ENCODE measurements at places on chromosomes 16 and 17.

DNA sequence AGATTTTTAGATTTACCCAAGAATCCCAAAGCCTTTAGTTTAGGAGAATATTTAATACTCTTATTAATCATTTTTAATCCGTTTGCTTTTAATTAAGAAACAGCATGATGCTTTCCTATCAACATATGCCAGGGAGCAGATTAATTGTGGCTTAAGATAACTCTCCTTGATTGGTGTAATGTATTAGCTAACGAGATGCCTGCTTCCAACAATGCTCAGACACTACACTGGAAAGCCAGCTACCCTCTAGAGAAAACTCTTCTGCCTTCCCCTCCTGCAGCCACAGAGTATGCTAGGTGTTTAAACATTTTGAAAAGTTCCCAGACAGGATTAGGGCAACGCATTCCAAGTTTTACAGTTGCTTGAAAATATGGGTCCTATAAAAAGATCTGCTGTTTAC is 142.2 kb downstream of the AATF start:
- no peak for DNase-seq

GRCh38 chr16:73179705-73180331 is 131.9 kb upstream of the ZFHX3 start:
- DNase-seq: no peak

- no peak for DNase-seq
Observed at GRCh38 chr17:80307994-80308691, 47.5 kb downstream of the RNF213 start.

DNA sequence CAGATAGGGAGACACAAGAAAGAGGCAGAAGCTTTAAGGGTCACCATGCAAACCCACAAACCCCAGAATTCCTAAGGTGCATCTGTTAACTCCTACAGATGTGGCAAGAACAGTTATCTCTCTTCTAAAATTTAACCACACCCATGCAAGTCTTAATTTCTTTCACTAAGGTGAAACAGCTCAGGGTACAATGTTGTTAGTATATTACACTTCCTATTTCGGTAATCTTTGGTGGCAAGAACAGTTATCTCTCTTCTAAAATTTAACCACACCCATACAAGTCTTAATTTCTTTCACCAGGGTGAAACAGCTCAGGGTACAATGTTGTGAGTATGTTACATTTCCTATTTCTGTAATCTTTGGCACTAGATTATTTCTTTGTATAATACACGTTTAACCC is 6.6 kb downstream of the CCL23 start:
- DNase-seq: no peak

- no peak for DNase-seq
Observed at GRCh38 chr16:59686405-59686804, 952.3 kb upstream of the GOT2 start.

GRCh38 chr17:2423271-2423670 is 22.4 kb upstream of the MNT start:
- DNase-seq: no peak

GRCh38 chr17:73343739-73344454 is 32.1 kb upstream of the CDC42EP4 start:
- no peak for DNase-seq

DNA sequence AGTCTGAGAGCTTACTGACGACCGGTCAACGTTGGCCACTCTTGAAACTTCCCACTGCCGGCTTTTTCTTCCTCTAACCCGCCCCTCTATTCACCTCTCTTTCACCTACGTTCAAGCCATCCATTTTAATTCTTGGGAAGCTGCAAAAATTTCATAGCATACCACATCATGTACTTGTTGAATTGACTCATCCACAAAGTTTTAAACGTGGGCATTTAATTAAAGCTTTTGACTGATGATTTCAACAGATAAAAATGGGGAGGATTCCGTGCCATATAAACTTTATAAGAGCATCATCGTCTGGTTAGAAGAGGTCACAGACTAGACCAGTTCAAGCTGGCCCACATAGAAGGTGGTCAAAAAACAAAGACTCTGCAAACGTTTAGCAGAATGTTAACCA is 22.5 kb downstream of the VPS53 start:
- DNase-seq: no peak

- DNase-seq: no peak
Observed at GRCh38 chr16:18800775-18801144, 589 bp downstream of the ARL6IP1 start.

- DNase-seq: no peak
Observed at GRCh38 chr17:4796552-4796920, 572 bp downstream of the PSMB6 start.

DNA sequence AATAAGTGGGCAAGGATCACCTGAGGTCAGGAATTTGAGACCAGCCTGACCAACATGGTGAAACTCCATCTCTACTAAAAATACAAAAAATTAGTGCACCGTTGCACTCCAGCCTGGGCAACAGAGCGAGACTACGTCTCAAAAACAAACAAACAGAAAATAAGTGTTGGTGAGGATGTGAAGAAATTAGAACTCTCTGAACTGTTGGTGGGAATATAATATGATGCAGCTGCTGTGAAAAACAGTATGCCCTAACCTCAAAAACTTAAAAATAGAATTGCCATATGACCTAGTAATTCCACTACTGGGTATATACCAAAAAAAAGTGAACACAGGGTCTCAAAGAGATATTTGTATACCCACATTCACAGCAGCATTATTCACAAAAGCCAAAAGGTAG is 26.1 kb downstream of the GLG1 start:
- no peak for DNase-seq

DNA sequence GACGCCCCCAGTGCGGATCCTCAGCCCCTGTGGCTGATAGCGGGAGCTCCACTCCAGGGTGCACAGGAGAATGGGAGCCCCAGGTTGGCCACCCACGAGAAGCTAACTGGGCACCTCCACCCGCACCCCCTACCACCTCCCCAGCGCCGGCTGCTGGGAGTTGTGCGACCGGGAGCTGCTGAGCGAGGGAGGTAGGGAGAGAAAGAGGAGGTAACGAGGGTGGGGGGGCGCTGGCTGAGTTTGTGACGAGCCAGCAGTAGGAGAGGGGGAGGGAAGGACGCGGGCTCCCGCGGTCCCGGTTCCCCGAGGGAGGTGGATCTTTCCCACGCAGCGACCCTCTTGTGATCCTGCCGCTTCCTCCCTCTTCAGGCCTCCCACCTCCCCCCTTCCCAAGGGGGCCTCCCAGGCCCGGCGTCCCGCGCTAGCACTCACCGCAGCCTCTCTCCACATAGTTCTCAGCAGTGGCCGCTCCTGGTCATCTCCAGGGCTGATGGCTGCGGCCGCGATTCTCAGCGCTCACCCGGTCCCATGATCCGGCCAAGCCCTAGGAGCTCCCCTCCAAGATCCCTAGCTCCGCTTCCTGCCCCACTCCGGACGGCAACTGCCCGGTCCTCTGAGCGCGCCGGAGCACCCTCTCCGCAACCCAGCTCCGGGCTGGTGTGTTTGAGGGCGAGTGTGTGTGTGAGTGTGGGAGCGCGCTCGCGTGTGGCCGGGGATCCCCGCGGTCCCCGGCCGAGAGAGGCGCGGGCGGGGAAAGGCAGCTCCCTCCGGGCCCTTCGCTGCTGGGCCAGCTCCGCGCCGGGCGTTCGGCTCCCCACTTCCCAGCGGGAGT is at the start of gene GRIN2A:
Gene GRIN2A (minus strand): TSS at position 207 of the 832 bp plus-strand sequence. CDS start 2,017 bp downstream, outside the sequence.
- DNase-seq: peak; percentile 37

- no peak for DNase-seq
Observed at GRCh38 chr16:63131503-63131902, 1095.3 kb upstream of the CDH8 start.

- no peak for DNase-seq
Observed at GRCh38 chr16:71726476-71727315, 2.2 kb upstream of the PHLPP2 start.

DNA sequence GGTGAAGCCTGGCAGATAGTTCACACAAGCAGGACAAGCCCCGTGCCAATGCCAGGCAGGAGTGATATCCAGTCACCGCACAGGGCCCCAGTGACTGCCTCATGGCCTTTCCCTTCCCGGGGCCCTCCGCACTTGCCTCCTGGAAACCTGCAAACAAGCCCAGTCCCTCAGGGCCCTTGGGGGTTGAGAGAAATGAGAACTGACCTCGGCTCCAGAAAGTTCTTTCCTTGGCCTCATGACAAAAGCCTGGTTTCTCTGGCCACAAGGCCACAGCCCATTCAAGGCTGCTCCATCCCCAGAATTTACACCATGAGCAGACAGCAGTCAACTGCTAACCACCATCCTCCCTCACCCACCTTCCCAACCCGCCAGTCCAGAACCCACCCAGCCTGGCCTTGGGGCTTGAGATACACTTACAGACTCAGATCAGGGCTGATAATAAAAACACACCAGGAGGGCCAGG is 77.6 kb downstream of the CCDC182 start:
- DNase-seq: no peak

- DNase-seq: no peak
Observed at GRCh38 chr16:84043486-84044117, 1.0 kb upstream of the SLC38A8 start.

- no peak for DNase-seq
Observed at GRCh38 chr16:57166451-57166850, 19.4 kb downstream of the PSME3IP1 start.

DNA sequence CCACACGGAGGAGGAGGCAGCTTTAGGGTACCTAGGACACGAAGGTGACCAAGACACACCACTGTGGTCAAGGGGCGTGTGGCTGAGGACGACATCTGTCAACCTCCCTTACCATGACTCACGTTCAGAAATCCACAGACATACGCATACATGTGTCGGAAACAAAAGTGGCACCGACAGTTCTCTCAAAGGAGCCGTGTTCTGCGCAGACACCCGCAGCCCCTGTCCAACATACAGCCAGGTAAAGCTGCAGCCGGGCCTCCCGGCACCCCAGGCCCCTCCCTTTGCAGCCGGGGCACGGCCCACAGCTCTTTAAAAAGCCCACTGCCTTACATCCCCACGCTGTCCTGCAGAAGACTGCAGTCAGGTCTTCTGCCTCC is 40.5 kb upstream of the KLHDC4 start:
- DNase-seq: no peak

- DNase-seq: no peak
Observed at GRCh38 chr16:2835638-2836493, 5.8 kb downstream of the ZG16B start.

GRCh38 chr17:79986411-79987186 is 49.1 kb downstream of the TBC1D16 start:
- DNase-seq: no peak

GRCh38 chr17:47731396-47731795 is 1.6 kb upstream of the TBX21 start:
- DNase-seq: peak; percentile 8

- DNase-seq: no peak
Observed at GRCh38 chr17:18381953-18382245, 4.3 kb downstream of the EVPLL start.

- DNase-seq: no peak
Observed at GRCh38 chr17:68578236-68578635, 22.9 kb downstream of the FAM20A start.

DNA sequence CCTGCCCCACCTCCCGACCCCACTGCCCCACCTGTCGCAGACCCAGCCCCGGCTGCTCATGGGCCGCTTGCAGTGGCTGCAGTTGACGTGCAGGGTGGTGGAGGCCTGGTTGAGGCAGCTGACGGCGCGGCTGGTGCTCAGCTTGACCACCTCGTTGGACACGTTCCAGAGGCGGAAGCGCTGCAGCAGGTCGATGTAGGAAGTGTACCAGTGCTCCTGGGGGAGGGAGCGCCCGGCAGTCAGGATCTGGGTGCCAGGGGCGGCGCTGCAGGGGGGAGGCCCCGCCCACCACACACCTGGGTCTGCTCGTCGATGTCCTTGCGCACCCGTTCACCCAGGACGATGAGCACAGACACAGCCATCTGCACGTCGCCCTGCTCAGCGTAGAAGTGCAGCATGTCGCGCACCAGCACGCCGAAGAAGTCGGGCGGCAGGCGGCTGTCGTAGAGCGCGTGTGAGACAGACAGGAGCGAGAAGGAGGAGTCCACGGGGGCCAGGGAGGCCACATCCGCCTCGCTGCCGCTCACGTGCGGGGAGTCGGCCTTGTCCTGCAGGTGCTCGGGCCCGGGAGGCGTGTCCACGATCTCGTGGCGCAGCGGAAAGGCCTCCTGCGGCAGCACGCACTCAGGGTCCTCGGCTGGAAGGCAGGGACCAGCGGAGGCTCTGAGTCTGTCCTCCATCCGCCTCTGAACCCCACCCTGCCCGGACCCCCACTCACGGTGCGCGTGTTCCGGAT is 995 bp upstream of the JMJD8 start:
- no peak for DNase-seq

DNA sequence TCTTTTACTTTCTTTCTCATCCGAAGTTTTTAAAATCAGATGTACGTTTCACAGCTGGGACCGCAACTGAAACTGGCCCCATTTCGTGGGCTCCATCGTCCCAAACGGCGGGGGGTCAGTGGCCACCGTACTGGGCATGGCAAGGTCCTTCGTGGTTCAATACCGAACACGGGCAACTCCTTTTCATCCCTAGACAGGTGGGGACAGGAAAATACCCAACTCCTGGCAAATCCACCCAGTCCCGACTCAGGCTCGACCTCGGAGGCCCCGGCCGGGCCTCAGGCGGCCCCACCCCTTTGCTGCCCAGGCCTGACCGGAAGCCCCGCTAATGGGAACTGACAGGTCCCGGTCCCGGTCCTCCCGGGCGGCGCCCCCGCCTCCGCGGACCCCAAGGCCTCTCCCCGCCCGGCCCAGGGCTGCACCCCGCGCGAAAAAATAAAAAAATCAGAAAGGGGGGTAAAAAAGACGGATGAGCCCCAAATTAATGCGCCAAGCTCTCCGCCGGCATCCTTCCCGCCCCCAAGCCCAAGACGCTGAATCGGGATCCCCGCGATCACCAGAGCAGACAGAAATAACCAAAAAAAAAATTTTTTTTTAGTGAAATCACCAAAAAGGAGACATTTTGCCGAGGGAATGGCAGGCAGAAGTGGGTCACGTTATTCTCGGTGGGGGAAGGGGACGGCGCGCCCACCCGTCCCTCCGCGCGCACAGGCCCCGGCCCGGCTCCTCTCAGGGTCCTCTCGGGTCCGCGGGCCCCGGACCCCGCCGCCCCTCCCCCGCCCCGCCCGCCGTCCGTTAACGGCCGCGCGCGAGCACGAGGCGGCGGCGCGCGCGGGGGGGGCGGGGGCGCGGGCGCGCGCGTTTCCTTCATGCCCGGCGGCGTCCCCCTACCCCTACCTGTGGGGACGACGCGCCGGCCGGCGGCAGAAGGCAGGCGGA is 562 bp downstream of the ZC3H7A start:
- DNase-seq: no peak

- no peak for DNase-seq
Observed at GRCh38 chr17:81908793-81909192, 2.4 kb downstream of the PCYT2 start.

- no peak for DNase-seq
Observed at GRCh38 chr16:79417601-79418008, 182.9 kb downstream of the MAF start.

GRCh38 chr16:1542166-1542500 is 8.7 kb downstream of the TMEM204 start:
- no peak for DNase-seq

GRCh38 chr17:10735251-10735650 is 5.4 kb upstream of the TMEM220 start:
- no peak for DNase-seq

DNA sequence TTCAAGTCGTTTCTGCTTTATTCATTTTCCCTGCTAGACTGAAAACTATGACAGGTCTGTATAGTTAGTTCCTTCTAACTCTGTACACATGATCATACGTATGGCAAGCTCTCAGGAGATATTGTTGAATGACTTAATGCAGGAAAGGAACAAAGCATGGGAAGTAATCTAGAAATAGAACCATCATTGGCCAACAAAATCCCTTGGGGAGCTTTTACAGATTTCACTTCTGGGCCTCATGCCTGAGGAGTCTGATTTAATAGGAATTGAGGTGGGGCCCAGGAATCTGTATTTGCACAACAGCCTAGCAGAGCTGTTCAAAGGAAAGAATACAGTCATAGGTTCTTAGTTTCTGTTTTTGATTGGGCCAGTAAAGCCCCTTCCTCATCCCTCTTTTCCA is 229.2 kb downstream of the MAP2K6 start:
- DNase-seq: no peak

GRCh38 chr17:13597723-13598347 is 3.9 kb downstream of the HS3ST3A1 start:
- DNase-seq: no peak

Data from GM12892 (cell line).